ENCODE measurements at places on chromosomes 3 and 15. TPM values are rescaled to one million over a fixed set of nuclear protein-coding genes. Genes with fewer than 3 reads are reported as not detected.

The SNX22 gene
- total RNA-seq = 1.1 TPM

The HCLS1 gene
- 7.0 TPM for total RNA-seq

The GNAT1 gene
- 66.7 TPM for total RNA-seq

The CATSPER2 gene
- 5.7 TPM for total RNA-seq

The XIRP1 gene
- 4.5 TPM for total RNA-seq

The IQCH gene
- total RNA-seq = 9.3 TPM

The FANCI gene
- 23.0 TPM for total RNA-seq

The MYRIP gene
- total RNA-seq = 8.6 TPM

The GUCA1C gene
- 14.0 TPM for total RNA-seq

The DUOXA1 gene
- 2.0 TPM for total RNA-seq

The CCDC14 gene
- 125 TPM for total RNA-seq

The PLCB2 gene
- 9.7 TPM for total RNA-seq

The STRIT1 gene
- total RNA-seq = not detected

The TGM5 gene
- 0.38 TPM for total RNA-seq

The RTP4 gene
- total RNA-seq = 0.38 TPM

The SHF gene
- 40.8 TPM for total RNA-seq

The OCA2 gene
- 12.3 TPM for total RNA-seq

The IL17RE gene
- 0.71 TPM for total RNA-seq

The MEF2A gene
- 165 TPM for total RNA-seq

The GHSR gene
- total RNA-seq = not detected

The PSMD2 gene
- 236 TPM for total RNA-seq

The MYZAP gene
- total RNA-seq = 2.9 TPM

The GRAMD1C gene
- total RNA-seq = 37.1 TPM

The DIS3L gene
- 48.4 TPM for total RNA-seq

The CHCHD4 gene
- total RNA-seq = 11.0 TPM

The GXYLT2 gene
- 33.9 TPM for total RNA-seq

The SNURF gene
- 55.8 TPM for total RNA-seq
